Osteocyte (in vitro differentiated cells): ENCODE measurements at places on chromosomes 12 and 14.

GRCh38 chr12:38775457-38775856 is 129.9 kb downstream of the CPNE8 start:
- no peak for DNase-seq

DNA sequence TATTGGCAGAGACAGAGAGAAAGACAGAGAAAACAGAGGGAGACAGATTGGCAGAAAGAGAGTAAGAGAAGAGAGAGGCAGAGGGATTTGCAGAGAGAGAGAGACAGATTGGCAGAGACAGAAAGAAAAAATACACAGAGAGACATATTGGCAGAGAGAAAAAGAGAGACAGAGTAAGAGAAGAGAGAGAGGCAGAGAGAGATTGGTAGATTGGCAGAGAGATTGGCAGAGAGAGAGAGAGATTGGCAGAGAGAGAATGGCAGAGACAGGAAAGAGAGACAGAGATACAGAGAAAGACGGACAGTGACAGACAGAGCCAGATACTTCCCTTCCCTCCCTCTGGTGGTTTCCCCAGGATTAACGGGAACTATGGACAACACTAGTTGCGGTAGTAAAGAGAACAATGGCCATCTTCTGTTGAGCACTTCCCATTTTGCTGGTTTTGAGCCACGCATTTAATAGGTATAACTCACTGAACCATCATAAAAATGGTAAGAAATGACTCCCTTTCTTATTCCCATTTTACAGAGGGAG is 2.6 kb upstream of the NOS1 start:
- no peak for DNase-seq

GRCh38 chr12:131902332-131903241 is 8.2 kb downstream of the ULK1 start:
- no peak for DNase-seq

DNA sequence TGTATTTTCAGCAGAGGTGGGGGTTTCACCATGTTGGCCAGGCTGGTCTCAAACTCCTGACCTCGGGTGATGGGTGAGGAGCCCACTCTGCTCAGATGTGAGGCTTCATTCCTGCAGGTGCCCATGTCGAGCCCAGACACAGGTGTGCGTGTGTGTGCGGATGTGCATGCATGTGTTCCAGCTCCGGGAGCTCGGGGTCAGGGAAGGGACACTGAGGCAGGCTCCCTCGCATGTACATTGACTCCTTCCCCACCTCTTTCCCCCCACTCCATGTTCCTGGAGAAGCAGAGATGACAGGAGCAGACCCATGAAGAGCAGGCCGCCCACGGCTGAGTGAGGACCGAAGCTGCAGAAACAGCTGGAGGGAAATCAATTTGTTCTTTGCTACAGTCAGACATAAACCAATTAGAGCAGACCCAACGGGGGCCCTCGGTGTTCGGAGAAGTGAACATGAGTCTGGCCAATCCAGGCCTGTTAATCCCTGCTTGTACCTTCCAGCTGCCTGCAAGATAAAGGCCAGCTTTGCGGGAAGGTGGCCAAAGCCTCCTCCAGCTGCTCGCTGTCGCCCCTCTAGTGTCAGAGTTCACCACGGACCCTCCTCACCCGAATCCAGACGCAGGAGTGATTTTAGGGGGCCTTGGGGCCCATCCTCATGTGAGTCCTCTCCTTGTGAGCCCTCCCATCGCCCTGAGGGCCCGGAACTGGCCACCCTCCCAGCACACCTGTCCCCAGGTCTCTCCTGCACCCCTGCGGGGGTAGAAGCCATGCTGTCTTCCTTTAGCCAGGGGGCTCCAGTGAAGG is 321.0 kb upstream of the RTL1 start:
- peak; percentile 82 for DNase-seq
